ENCODE measurements at places on chromosomes 2 and 18. TPM values are rescaled to one million over a fixed set of nuclear protein-coding genes. Genes with fewer than 3 reads are reported as not detected.

The CD8B2 gene
- total RNA-seq, result not detected

The SCN7A gene
- total RNA-seq, result not detected

The VRK2 gene
- 67.7 TPM for total RNA-seq

The TUBB8B gene
- total RNA-seq, result not detected

The BOLL gene
- not detected for total RNA-seq

The LOXL3 gene
- 0.13 TPM for total RNA-seq

The CNRIP1 gene
- total RNA-seq, result not detected

The LINC00305 gene
- total RNA-seq, result not detected

The BMP10 gene
- not detected for total RNA-seq

The ALPG gene
- total RNA-seq, result not detected

The LRP1B gene
- under 0.01 TPM for total RNA-seq

The ARHGEF4 gene
- 107 TPM for total RNA-seq

The FBXO36 gene
- 3.4 TPM for total RNA-seq

The TBR1 gene
- total RNA-seq, result under 0.01 TPM

The CSRNP3 gene
- 0.26 TPM for total RNA-seq

The IL1F10 gene
- total RNA-seq, result not detected

The MYO3B gene
- under 0.01 TPM for total RNA-seq

The FIGN gene
- total RNA-seq, result 1.4 TPM

The IMMT gene
- 32.4 TPM for total RNA-seq

The REG3G gene
- total RNA-seq, result not detected

The STK39 gene
- 15.4 TPM for total RNA-seq

The TOGARAM2 gene
- not detected for total RNA-seq

The IL36B gene
- not detected for total RNA-seq

The MC5R gene
- not detected for total RNA-seq

The FN1 gene
- 83.2 TPM for total RNA-seq

The RND3 gene
- total RNA-seq, result 217 TPM

The EVA1A gene
- total RNA-seq, result 4.6 TPM

The ADAM17 gene
- total RNA-seq, result 91.1 TPM

The PPP1R1C gene
- total RNA-seq, result 2.1 TPM

The LOXHD1 gene
- not detected for total RNA-seq

The GPD2 gene
- total RNA-seq, result 52.1 TPM

The SYT4 gene
- total RNA-seq, result not detected

The KCTD1 gene
- 16.6 TPM for total RNA-seq

All from bronchial epithelial cell (primary cell).